Caki2 (cell line): ENCODE measurements at places on chromosomes 12 and 14. TPM values are rescaled to one million over a fixed set of nuclear protein-coding genes. Genes with fewer than 3 reads are reported as not detected.

- no peak for DNase-seq
Observed at GRCh38 chr14:30191639-30192279, 264.1 kb upstream of the PRKD1 start.

GRCh38 chr14:59358102-59358501 lies 107.1 kb downstream of the GPR135 start:
- DNase-seq = peak; percentile 43

DNA sequence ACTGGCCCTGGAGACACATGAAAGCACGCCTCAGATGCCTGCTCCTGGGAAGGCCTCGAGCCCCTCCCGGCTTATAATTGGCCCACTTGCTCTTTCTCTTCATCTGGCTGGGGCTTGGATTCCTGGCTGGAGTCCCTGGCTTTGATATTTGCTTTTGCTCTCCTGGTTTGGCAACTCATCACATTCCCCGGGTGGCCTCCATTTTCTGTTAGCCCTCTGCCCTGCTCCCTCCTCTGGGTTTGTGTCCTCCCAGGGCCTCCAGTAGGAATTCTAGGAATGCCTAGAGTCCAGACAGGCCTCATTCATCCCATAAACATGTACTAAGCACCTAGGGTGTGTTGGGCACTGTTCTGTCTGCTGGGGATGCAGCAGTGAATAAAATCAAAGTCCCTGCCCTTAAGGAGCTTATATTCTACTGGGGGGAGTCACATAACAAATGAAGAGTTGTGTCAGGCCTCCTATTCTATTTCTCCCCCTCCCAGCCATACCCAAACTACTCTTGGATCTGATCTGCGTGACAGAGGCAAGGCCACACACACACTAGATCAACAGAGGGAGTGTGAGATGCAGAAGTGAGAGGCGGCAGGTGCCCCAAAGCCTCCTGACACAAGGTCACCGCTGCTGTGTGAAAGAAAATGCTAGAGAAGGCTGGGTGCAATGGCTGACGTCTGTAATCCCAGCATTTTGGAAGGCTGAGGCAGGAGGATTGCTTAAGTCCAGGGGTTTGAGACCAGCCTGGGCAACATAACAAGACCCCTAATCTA lies 21.3 kb upstream of the TSPAN9 start:
- no peak for DNase-seq

DNA sequence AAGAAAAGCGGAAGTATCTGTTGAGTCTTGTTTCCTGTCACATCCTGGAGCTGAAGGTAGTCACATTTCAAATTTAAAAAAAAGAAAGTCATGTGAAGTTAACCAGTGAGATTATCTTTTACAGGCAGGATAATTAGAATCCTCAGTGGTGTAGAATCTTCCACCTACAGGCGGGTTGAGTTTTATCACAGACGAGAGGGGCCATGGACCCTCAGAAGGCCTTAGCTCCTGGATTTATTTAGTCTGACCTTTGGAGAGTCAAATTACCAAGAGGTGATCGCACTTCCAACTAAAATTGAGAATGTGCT lies 13.0 kb upstream of the GNG2 start:
- no peak for DNase-seq

The ZC2HC1C gene
- 6.5 and 15.6 TPM in 2 replicates for total RNA-seq

The SMARCC2 gene
- 19.3 and 27.0 TPM in 2 replicates for total RNA-seq

GRCh38 chr12:58252914-58253313 lies 311.5 kb downstream of the ATP23 start:
- DNase-seq = no peak
